Stimulated activated CD8-positive, alpha-beta memory T cell treated with anti-CD3 and anti-CD28 coated beads, Interleukin-15, amount 100 ng/mL, for 24 hours (primary cell): ENCODE measurements at places on chromosomes 2 and 18.

GRCh38 chr2:144198116-144198515 is 321.8 kb downstream of the ZEB2 start:
- DNase-seq = no peak

DNA sequence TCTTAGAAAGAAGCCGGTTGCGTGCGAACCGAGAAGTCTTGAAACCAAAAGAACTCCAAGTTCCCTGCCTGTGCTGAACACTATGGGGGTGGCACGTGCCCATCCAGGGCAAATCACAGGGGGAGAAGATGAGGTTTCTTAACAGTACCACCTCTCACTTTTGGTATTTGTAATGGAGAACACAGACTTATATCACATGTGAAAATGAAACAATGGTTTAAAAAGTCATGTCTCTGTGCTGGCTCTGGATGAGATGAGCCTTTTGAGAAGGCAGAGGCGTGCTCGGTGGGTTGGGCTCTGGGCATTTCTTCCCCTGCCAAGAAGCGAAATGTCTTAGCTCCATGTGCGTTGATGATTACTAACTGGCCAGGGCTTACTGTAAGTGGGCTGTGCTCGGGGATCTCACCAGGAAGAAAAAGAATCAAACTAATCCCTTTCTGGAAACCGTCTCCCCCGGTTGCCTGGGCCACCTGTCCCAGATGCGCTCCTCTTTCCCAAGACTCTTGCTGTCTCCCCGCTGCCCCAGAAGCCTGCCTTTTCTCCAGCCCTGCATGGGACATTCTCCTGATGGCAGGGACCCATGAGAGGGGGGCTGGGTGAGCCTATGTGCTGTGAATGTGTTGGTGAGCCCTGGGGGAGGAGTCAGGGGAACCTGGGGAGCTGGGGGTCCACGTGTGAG is 252.9 kb downstream of the PRKCE start:
- no peak for DNase-seq

GRCh38 chr18:79912409-79912991 is 39.0 kb downstream of the SLC66A2 start:
- DNase-seq = no peak

GRCh38 chr2:11101430-11101829 is 53.8 kb upstream of the SLC66A3 start:
- no peak for DNase-seq

DNA sequence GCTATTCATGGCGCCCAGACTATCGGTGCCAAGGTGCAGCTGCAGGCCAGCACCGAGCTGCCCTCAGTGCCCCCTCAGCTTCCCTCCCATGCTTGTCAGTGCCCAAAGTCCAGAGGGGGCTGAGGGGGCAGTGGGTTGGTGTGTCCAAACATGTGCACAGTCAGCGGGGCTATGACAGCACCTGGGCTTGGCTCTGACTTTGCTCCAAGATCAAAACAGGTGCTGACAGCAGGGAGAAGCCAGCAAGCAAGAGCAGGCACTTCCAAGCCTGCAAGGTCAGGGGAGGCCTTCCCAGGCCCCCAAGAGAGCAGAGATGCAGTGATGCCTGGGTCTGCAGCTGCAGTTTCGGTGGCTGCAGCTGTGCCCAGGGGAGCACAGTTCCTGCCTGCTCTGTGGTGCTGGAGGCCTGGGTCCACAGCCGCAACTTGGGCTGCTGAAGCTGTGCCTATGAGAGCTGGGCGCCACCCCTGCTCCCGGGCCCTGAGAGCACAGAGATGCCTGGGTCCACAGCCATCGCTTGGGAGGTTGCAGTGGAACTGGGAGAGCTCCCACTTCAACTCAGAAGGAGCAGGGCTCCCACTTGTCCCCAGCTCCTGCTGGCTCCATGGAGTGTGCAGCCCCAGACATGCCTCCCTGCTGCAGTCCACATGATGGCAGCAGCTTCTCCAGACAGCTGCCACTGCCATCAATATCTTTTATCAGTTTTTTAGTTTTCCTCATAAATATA is 775.3 kb upstream of the POU3F3 start:
- no peak for DNase-seq

- DNase-seq = no peak
Observed at GRCh38 chr18:59763541-59764136, 66.4 kb upstream of the CCBE1 start.

DNA sequence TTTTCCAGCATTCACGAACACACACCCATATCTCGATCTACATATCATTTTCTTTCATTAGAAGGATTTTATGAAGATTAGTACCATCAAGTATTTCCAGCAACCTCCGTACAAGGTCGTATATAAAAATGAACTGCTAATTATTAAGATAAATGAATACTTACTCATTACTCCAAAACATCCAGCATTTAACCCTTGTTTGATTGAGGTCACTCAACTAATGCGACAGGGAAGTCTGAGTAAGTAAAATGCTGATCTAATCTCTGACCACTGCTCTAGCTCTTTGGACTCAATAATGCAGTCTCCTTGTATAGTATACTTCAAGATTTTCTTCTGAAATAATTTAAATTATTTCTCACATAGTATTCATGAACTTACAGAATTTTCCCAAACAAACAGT is 2.0 kb downstream of the ABHD3 start:
- no peak for DNase-seq

- DNase-seq = no peak
Observed at GRCh38 chr2:152453129-152453911, 118.3 kb downstream of the FMNL2 start.

GRCh38 chr2:217178341-217178740 is 318.5 kb upstream of the TNP1 start:
- DNase-seq = no peak

DNA sequence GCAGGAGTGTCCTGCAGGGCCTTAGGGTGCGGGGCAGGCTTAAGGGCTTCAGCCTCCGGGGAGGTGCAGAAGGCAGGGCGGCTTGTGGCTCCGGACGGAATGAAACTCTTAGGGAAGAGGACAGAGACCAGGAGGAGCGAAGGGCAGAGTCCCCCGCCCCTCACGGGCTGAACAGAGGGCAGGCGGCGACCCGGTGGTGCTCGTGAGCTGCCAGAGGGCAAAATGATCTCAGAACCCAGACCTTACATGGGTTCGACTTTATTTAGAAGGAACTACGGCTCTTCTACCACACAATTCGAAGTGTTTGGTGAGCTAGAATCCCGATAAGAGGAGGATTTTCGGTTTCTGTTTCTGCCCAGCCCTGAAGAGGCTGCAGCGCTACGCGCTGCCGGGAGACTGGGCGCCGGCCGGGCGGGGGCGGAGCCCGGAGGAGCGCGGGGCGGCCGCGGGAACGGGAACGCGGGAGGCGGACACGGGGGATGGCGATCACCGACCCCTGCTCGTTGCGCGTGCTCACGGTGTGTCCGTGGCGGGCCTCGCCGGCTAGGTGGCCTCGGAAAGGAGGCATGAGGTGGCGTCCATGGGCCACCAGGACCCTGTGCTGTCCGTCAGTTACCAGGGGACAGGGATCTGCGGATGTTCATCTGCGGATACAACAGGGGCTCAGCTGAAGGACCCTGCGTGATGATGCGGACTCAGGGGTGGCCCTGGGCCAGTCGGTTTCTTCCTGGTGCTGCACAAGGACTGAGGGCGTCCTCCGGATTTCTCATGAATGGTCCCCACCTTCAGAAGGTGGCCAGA is 4.2 kb upstream of the SP100 start:
- DNase-seq = no peak

GRCh38 chr2:128093762-128094161 is 2.8 kb downstream of the UGGT1 start:
- no peak for DNase-seq

- no peak for DNase-seq
Observed at GRCh38 chr2:198008230-198008629, 203.8 kb downstream of the PLCL1 start.

GRCh38 chr2:136135921-136136906 is 18.3 kb upstream of the CXCR4 start:
- no peak for DNase-seq

DNA sequence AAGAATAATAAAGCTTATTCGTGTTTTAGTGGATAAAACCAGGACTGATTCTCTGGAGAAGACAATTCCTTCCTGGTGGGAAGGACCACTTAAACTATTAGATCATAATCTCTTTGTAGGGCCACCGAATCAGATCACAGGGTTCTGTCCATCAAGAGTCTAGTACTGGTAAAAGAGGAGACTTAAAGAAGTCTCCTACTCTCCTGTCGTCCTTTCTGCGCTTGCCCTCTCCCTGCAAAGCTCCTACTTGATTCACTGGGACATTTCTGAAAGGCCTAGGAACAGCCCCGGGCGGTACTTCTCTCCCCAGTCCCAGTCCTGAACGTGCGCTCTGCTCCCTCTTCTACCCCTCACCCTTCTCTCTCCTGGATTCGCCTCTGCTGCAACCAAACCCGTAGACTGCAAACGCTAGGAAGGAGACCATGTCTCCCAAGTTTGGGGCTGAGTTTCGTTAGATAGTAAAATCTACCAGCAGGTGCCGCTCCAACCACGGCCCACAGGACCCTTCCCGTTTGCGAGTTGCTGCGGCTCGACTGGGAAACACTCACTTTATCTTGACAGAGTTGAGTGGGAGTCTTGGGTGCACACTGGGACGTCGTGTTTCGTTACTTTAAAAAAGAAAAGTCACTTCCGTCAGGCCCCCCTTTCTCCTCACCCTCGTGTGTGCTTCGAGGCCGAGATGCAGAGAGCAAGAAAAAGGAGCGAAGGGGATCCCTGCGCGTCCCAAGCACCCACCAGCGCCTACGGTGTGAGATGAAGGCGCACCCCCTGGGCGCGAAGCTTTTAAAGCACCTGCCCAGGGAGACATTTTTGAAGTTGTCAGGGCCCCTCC is 923 bp downstream of the FIGLA start:
- DNase-seq = peak; percentile 29

- no peak for DNase-seq
Observed at GRCh38 chr2:137508739-137509384, 455.4 kb upstream of the HNMT start.

GRCh38 chr18:23859466-23860336 is 154.9 kb upstream of the TTC39C start:
- no peak for DNase-seq

- DNase-seq = no peak
Observed at GRCh38 chr2:152005607-152006006, 93.2 kb downstream of the CACNB4 start.

GRCh38 chr2:64735504-64735903 is 81.8 kb upstream of the SERTAD2 start:
- no peak for DNase-seq

DNA sequence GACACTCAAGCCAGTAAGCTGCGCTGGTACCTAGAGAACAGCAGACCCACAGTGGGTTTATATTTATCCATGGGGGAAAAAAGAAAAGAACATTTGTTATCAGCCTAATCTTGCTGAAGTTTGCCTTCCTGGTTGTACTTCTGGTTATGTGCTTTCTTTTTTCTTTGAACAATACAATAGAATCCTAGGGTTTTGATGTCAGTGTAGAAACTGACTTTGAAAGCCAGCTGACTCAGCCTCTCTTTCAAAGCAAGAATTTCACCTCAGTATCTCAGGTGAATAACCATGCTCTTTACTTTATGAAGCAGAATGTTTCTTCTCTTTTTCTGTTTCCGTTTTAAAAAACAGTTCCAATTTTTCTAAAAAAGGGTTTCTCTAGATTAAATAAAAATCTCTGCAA is 78.4 kb downstream of the CD8B2 start:
- DNase-seq = no peak

GRCh38 chr2:46273919-46274318 is 23.3 kb upstream of the EPAS1 start:
- no peak for DNase-seq

DNA sequence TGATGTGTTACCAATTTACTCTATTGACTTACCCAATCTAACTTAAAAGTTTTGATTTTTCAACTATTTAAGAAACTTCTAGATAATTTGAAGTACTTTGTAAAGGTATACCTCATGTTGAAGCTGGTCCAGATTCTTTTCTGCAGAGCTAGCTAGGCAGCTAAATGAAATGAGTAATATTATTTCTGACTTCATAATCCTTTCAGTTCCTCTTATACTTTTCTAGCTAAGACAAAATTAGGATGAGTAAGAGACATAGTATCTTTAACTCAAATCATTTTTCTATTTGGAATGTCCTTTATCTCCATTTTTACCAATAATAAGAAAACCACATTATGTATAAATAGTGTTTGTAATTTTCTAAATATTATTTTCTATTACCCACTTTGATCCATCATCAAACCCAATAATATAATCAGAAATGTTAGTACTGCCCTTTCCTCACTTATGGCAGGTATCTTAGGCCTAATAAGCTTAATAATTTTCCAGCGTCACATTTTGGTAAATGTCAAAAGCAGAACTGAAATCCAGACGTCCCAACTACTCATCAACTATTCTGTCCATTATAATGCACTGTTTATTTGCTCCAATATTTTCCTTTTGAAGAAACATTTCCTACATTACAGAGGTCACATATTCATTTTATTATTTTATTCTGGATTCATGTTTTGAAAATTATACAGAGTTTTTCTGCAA is 456.6 kb downstream of the THSD7B start:
- no peak for DNase-seq

- no peak for DNase-seq
Observed at GRCh38 chr2:222734703-222735014, 63.2 kb downstream of the MOGAT1 start.

GRCh38 chr18:45349019-45349418 is 266.3 kb upstream of the SLC14A2 start:
- DNase-seq = no peak

GRCh38 chr18:27668158-27668557 is 483.1 kb upstream of the CHST9 start:
- no peak for DNase-seq

DNA sequence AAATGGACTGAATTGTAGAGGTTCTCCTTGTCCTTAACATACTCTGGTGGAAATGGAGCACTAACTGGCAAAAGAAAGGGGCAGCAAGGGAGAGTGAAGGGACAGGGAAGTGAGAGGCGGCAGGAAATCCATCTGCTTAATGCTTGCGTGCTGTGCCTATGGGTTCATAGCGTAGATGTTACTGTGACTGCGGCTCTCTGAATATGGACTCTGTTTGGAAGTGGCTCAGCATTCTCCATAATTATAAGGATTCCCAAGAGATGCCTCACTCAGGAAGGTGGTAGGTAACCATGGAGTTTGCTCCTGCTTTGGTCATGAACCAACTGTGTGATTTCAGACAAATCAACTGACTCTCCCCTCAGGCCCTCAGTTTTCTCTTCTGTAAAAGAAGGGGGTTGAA is 50.0 kb downstream of the MYO3B start:
- no peak for DNase-seq

- no peak for DNase-seq
Observed at GRCh38 chr2:172986040-172986439, 89.6 kb upstream of the MAP3K20 start.

- no peak for DNase-seq
Observed at GRCh38 chr2:2824588-2824987, 493.5 kb upstream of the MYT1L start.

GRCh38 chr2:139805441-139805840 is 1025.3 kb upstream of the NXPH2 start:
- no peak for DNase-seq

GRCh38 chr2:85913884-85914881 is 25.4 kb upstream of the ST3GAL5 start:
- DNase-seq = no peak

DNA sequence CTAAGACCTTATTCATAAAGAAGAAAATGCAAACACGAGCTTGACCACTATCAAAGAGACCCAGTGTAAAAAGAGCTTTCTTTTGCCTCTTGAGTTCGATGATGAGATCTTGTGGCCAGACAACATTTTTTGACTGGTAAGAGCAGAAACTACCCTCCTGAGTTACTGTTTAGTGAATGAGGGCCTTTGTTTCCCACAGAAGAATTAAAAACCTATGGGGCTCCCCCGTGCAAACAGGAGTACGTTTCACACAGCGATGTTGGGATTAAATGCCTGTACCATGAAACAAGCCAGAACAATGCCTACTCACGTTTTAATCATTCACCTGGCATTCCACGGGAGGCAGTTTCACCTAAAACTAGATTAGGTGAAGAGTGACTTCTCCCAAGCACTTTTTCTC is 36.0 kb downstream of the MYCN start:
- no peak for DNase-seq

- no peak for DNase-seq
Observed at GRCh38 chr2:223642506-223642905, 40.3 kb upstream of the SCG2 start.
